Natural killer cell (primary cell): ENCODE measurements at places on chromosomes 5 and 9. TPM values are rescaled to one million over a fixed set of nuclear protein-coding genes. Genes with fewer than 3 reads are reported as not detected.

Gene BTNL8
- not detected for total RNA-seq

- DNase-seq = no peak
- no peaks in the 10 kb centered on the region for H3K36me3 ChIP-seq
- no peaks in the 10 kb centered on the region for H3K27me3 ChIP-seq
- no peak overlapping the region for H3K4me3 ChIP-seq
Observed at GRCh38 chr9:2615497-2615896, 6.1 kb upstream of the VLDLR start.

Gene GOLM1
- total RNA-seq = 20.2 TPM

Gene SLC6A18
- total RNA-seq = not detected

DNA sequence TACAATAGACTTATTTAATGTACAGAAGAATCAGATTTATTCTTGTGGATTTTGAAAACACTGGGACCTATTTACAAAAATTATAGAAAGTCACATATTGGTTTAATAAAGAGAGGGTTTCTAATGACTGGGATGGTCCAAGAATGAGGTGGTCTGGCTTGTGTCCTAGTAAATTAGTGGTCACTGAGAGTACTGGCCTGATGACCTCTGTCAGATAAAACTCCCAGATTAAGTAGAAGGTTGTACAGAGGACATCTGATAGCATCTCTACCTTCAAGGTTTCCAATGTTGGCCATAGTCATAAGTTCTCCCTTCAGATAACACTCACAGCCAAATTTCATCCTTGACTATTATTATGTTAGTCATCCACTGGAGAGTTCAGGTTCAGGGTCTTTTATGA lies 692.9 kb downstream of the MTRR start:
- no peaks in the 10 kb centered on the region for H3K27me3 ChIP-seq
- H3K4me3 ChIP-seq = no peak overlapping the region
- H3K36me3 ChIP-seq = no peaks in the 10 kb centered on the region
